ENCODE measurements at places on chromosomes 1 and 21.

- DNase-seq, result no peak
Observed at GRCh38 chr1:2990376-2991115, 30.7 kb upstream of the ACTRT2 start.

DNA sequence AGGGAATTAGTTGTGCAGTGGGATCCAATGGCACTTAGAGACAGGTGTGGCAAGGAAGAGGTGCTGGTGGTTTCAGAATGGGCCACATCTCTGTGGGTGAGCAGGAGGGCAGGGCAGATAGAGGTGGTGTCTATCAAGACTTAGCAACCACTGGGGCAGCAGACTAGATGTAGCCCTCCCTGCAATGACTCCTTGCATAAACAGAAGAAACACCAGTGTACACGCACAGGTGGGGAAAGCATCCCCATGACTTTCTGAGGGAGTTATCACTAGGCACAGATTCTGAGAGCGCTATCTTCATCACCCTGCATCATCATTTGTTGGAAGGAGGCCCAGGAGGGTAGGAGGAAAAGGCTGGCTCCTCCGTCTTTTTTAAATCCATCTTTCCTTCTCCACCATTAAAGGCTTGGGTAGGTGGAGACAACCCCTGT is 58.4 kb downstream of the PLXNA2 start:
- no peak for DNase-seq

- no peak for DNase-seq
Observed at GRCh38 chr1:219041141-219041540, 132.5 kb upstream of the LYPLAL1 start.

DNA sequence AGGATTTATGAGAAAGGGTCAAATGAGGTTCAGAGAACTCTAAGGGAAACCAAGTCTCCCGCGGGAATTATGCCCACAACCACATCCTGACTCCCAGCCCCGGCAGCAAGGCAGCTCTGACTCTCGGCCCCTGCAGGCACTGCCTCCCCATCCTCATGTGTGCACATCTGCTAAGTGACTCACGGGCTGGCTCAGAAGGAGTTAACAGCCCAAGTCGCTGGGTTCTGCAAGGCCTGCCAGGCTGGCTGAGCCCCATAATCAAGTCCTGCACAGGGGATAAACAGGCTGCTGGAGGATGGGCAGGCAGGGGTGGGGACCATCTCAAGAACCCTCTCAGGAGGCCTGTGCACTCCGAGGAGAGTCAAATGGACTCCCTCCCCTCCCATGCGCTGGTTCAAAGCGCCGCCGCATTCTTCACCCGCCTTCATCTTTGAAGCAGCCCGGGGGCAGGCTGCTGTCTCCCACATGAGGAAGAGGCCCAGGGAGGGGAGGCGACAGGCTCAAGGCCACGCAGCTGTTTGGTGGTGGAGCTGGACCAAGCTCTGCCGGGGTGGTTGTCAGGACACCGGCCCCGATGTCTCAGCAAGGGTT is 344.3 kb downstream of the MATN1 start:
- DNase-seq, result no peak

GRCh38 chr1:50418600-50419109 is 4.6 kb downstream of the DMRTA2 start:
- DNase-seq, result no peak
